ENCODE measurements at places on chromosomes 1 and 21. TPM values are rescaled to one million over a fixed set of nuclear protein-coding genes. Genes with fewer than 3 reads are reported as not detected.

DNA sequence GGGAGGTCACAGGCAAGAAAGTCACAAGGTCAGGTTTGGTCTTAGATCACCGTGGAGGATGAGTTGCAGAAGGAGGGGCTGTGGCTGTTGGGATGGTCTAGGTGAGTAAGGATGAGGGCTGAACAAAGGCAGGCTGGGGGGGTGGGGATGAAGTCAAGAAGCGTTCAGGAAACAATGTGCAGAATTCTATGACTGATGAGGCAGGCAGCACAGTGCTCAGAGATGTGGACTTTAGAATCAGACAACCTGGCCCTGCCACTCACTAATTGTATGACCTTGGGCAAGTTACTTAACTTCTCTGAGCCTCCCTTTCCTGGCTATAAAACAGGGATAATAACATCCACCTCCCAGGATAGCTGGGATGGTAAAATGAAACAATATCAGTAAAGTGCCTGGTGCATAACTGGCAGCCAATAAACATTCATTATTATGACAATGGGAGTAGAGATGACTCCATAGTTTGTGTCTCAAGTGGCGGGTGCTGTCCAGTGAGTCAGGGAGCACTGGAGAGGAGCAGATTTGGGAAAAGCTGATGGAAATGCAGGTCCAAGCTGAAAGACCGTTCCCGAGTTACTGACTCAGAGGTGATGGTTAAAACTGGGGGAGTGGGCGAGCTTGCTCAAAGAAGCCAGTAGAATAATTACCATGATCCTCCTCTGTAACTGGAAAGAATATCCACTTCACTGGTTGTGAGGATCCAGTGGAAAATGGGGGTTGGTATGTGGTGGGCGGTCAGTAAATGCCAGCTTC lies 2.1 kb downstream of the TIE1 start:
- DNase-seq = peak; percentile 9

GRCh38 chr21:44354001-44354405 lies 582 bp downstream of the TRPM2 start:
- DNase-seq = no peak

DNA sequence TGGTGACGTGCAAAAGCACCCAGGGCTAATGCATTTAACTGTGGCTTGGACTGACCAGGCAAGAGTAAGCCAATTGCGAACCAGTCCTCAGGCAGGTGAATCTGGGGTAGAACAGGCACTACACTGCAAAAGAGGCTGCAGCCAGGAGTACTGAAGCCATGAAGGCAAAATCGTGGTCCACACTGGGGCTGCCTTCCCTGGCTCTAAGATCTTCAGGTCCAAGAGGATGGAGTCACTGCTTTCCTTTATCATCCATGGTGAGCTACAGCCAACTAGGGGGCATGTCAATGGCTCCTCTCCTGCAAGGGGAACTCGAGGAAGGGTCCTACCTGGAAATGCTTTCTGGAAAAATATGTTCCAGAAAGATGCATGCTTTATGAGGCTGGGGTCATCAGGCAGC lies 100.6 kb upstream of the AJAP1 start:
- no peak for DNase-seq

FCRL2 gene
- total RNA-seq = not detected

LAMB3 gene
- total RNA-seq = 5.5 TPM

Data from chondrocyte (in vitro differentiated cells).